Activated CD8-positive, alpha-beta memory T cell treated with anti-CD3 and anti-CD28 coated beads for 1 hour (primary cell): ENCODE measurements at places on chromosomes 11 and 22.

- DNase-seq = no peak
Observed at GRCh38 chr11:111044751-111045406, 200.6 kb upstream of the POU2AF2 start.

DNA sequence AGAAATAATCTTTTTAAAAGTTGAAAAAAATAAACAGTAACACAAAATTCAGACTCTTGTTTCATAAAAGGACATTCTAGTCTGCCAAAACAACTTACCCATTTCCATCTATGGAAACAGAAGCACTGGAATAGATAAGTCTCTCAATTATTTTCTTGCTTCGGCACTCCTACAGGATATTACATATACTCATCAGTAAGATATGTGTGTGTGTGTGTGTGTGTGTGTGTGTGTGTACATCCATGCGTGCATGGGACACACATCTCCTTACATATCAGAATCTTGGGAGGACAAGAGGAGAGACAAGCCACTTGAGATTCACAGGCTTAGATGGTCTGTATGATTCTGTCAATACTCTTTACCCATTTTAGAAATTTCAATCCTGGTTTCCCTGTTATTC lies 144.6 kb downstream of the ATG16L2 start:
- no peak for DNase-seq

DNA sequence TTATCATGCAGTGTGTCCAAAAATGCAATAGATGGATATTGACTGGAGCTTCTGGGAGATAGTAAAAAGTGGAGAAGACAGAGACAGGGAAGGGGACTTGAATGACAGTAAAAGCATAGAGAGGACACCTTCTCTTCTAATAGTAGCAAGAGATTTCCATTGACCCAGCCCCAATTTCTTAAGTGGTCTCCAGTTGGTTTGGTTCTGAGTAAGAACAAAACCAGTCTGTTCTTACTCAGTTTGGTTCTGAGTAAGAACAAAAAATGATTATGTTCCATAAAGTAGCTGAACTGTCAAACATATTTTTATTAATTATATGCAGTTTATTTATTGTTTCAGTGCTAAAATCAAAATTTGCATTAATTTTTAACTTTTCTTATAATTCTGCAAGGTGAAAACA lies 316.8 kb upstream of the MPPED2 start:
- no peak for DNase-seq

- DNase-seq = no peak
Observed at GRCh38 chr22:24161909-24162308, 19.4 kb upstream of the SUSD2 start.

GRCh38 chr22:21651521-21652009 lies 9.5 kb downstream of the SDF2L1 start:
- DNase-seq = no peak

GRCh38 chr11:114083391-114084252 lies 24.1 kb downstream of the ZBTB16 start:
- DNase-seq = no peak

DNA sequence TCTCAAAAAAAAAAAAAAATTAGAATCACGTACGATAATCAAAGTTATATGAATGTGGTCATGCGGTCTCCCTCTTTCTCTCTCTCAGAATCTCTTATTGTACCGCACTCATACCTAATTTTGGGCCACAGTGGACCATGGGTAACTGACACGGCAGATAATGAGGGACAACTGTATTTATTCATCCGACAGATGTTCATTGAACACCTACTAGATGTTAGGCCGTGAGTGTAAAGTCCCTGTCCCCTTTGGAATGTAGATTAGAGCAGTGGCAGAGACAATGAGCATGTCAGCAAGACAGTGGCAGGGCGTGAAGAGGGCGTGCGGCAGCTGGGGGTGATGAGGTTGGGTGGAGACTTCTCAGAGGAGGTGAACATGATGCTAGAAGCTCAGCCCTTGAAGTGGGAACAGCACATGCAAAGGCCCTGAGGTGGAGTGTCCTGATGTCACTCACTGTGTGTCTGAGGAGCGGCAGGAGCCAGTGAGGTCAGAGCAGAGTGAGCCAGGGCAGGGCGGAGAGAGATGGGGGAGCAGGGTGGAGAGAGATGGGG lies 25.1 kb downstream of the CACNA1I start:
- DNase-seq = no peak

DNA sequence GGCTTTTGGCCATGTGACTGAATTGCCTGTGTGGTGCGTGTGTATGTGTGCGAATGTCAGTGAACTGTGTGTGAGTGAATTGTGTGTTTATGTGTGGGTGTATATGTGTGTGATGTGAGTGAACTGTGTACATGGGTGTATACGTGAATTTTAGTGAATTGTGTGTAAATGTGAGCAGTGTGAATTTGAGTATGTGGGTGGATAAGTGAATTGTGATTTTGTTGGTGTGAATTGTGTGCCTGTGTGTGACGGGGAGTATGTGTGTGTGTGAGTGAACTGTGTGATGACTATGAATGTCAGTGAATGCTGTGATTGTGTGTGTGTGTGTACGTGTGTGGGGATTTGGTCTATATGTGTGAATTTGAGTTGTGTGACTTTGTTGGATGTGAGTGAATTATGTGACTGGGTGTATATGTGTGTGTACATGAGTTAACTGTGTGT lies 3.5 kb downstream of the DDTL start:
- DNase-seq = no peak

DNA sequence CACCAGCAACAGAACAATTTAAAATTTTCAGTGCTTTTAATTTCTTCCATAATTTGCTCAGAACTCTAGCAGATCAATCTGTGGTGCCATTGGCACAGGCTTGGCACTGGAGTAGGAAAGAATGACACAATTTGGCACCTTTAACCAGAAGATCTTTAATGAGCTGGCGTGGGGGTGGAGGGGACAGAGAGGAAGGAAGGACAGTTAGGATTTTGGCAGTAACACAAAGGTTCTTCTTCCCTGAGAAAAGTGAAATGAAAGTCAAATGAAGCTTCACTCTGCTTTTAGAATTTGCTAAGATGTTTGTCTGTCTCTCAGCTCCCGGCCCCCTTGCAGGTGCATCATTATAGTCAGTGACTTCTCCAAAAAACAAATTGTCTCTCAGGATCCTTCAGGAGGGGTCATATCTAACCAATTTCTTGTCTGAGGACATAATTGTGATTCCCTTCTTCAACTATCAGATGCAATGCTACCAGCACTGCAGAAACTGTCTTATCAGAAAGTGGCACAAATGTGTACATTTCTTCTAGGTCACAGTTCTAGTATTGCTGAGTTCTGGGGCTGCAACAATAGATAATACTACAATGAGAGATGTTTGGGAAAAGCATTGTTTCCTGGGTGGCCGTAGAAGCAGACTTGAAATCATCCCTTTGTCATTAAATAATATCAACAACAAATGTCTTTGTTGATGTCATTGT lies 66.8 kb downstream of the CSTPP1 start:
- DNase-seq = no peak

GRCh38 chr11:97909614-97910399 lies 1110.9 kb upstream of the CNTN5 start:
- no peak for DNase-seq

DNA sequence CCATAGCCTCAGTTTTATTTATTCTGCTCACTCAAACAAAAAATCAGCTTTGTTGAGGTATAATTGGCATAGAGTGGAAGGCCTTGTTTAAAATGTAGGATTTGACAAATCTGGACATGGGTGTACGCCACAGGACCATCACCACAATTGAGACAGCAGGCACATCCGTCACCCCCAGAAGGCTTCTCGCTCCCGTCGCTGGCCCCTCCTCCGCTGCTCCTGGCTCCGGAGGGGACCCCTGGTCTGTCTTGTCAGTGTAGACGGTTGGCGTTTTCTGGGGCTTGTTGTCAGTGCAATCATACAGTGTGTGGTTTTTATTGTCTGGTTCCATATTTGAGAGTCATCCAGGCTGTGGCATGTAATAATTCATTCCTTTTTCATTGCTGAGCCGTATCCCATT lies 97.6 kb downstream of the KCNQ1 start:
- DNase-seq = no peak

DNA sequence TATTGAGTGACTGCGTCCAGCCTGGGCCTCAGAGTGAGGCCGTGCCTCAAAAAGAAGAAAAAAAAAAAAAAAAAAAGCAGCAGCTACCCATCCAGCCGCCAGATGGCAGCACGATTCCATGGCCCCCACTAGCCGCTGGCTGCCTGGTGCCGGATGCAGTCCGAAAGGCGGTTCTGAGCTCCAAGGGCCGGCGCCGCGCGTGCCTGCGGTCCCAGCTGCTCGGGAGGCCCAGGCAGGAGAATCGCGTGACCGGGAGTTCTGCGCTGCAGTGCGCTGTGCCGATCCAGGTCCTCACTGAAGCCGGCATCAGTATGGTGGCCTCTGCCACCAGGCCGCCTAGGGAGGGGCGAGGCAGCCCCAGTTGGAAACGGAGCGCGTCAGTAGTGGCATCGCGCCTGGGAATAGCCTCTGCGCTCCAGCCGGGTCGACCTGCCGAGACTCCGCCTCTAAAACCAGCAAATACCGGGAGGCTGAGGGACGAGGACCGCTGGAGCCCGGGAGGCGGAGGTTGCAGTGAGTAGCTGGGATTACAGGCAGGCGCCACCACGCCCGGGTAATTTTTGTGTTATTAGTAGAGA lies 19.3 kb downstream of the SCARF2 start:
- DNase-seq = peak; percentile 59

- DNase-seq = no peak
Observed at GRCh38 chr11:96748639-96749370, 359.0 kb downstream of the JRKL start.
